Regular cardiac myocyte (primary cell): ENCODE measurements at places on chromosomes 11 and 22. TPM values are rescaled to one million over a fixed set of nuclear protein-coding genes. Genes with fewer than 3 reads are reported as not detected.

The KRTAP5-1 gene
- not detected in 2 replicates for total RNA-seq

The KCNJ11 gene
- under 0.01 TPM in 1 of 2 replicates, not detected in the other for total RNA-seq

The GSTT2B gene
- 0.85 and 4.2 TPM in 2 replicates for total RNA-seq

The PTGDR2 gene
- total RNA-seq, result 0.19 and 2.3 TPM in 2 replicates

The AP2A2 gene
- total RNA-seq, result 18.3 and 27.8 TPM in 2 replicates

The UPK3A gene
- total RNA-seq, result not detected in 2 replicates

The PARVG gene
- total RNA-seq, result under 0.01 TPM in 2 replicates

The OR52E8 gene
- total RNA-seq, result not detected in 2 replicates

The SAA4 gene
- total RNA-seq, result not detected in 2 replicates

The CECR2 gene
- total RNA-seq, result 0.96 and 1.1 TPM in 2 replicates

The IGHMBP2 gene
- total RNA-seq, result 9.3 and 11.3 TPM in 2 replicates

The KDM4D gene
- total RNA-seq, result 0.56 and 0.77 TPM in 2 replicates

The PANX2 gene
- total RNA-seq, result 0.19 and 0.56 TPM in 2 replicates

The MUC5AC gene
- not detected in 2 replicates for total RNA-seq

The NAALADL1 gene
- total RNA-seq, result 16.9 and 21.4 TPM in 2 replicates

The GAB4 gene
- total RNA-seq, result not detected in 2 replicates

The CARD10 gene
- 2.8 and 3.6 TPM in 2 replicates for total RNA-seq

The DRD4 gene
- not detected in 2 replicates for total RNA-seq

The MUC5B gene
- not detected in 2 replicates for total RNA-seq

The PNPLA3 gene
- total RNA-seq, result 4.8 and 6.2 TPM in 2 replicates

The ZP1 gene
- 2.1 and 4.2 TPM in 2 replicates for total RNA-seq

The CREB3L1 gene
- 10.5 and 11.0 TPM in 2 replicates for total RNA-seq

The TCN2 gene
- 1.7 and 7.9 TPM in 2 replicates for total RNA-seq

The DERL3 gene
- total RNA-seq, result 0.56 and 1.3 TPM in 2 replicates

The PTPN5 gene
- under 0.01 and 0.19 TPM in 2 replicates for total RNA-seq

The SLC16A8 gene
- total RNA-seq, result 0.38 and 0.85 TPM in 2 replicates

The KRTAP5-9 gene
- total RNA-seq, result not detected in 2 replicates

The GPHA2 gene
- not detected in 2 replicates for total RNA-seq

The TRIM49 gene
- total RNA-seq, result not detected in 2 replicates

The GRAMD4 gene
- 16.7 and 30.4 TPM in 2 replicates for total RNA-seq

The SLC22A12 gene
- total RNA-seq, result not detected in 2 replicates

The ASCL2 gene
- not detected in 2 replicates for total RNA-seq

The ZC3H7B gene
- total RNA-seq, result 47.9 and 56.4 TPM in 2 replicates

The MAPK11 gene
- total RNA-seq, result 3.9 and 4.6 TPM in 2 replicates

The ANO1 gene
- 0.58 and 3.7 TPM in 2 replicates for total RNA-seq

The CRYBB3 gene
- total RNA-seq, result not detected in 2 replicates

The RTN3 gene
- total RNA-seq, result 69.8 and 77.0 TPM in 2 replicates
